Stimulated activated CD8-positive, alpha-beta memory T cell treated with anti-CD3 and anti-CD28 coated beads, Interleukin-15, amount 100 ng/mL, for 4 hours (primary cell): ENCODE measurements at places on chromosomes 16 and 17.
A peak's percentile ranks its signal among the peaks of the same experiment; 100 is the strongest.

GRCh38 chr17:45824901-45825492 is 19.7 kb upstream of the SPPL2C start:
- no peak for DNase-seq

DNA sequence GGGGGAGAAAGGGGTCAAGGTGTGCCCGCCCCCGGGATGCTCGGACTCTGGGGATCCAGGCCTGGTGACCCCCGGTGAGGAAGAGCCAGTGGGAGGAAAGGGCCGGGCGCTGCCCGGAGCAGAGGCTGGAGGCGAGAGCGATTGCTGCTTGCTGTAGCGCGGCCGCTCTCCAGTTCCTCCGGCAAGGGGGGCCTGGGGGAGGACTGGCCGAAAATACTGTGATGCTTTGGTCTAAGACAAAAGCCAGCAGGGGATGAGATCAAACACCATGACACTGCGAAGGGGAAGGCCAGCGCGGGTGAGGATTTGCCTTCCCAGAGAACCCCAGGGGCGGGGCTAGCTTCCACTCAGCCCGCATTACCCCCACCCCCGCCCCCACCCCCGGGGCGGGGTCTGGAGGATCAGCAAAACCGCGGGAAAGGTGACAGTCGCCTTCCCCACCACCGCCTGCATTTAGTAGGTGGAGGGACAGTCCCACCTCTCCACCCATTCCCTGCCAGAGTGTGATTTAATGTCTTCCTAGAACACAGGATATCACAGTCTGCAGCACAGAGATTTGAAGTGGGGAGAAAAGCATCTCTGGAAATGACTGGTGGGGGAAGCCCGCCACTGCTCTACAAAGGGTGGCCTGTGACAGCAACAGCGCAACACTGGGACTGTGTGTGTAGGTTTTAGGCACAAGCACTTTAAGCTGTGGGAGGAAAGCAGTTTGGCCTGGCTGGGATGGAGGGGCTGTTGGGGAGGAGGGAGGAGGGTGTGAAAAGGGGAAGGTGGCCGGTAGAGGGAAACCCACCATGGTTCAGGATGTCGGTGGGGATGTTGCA is 25.7 kb downstream of the MRC2 start:
- peak; percentile 76 for DNase-seq

DNA sequence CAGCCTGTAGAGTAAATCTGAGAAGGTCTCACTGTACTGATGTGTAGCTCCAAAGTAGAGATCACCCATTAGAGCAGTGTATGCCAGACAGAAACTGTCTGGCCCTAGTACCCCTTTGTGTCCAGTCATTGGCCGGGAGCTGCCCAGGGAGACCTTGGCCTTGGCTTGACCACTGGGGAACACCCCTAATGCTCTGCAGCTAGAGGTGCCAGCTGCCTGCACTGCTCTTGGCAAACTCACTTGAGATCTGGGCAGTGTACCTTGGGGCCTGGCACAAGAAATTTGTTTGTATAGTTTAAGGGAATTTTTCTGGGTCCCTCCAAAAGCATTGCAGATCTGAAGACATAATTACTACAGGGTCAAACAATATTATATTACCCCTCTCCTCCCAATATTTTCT is 78.7 kb upstream of the MPHOSPH6 start:
- DNase-seq = no peak

- no peak for DNase-seq
Measured at GRCh38 chr16:46844771-46845170, 13.8 kb upstream of the C16orf87 start.

- no peak for DNase-seq
Measured at GRCh38 chr16:65394281-65394680, 272.4 kb upstream of the CDH11 start.

DNA sequence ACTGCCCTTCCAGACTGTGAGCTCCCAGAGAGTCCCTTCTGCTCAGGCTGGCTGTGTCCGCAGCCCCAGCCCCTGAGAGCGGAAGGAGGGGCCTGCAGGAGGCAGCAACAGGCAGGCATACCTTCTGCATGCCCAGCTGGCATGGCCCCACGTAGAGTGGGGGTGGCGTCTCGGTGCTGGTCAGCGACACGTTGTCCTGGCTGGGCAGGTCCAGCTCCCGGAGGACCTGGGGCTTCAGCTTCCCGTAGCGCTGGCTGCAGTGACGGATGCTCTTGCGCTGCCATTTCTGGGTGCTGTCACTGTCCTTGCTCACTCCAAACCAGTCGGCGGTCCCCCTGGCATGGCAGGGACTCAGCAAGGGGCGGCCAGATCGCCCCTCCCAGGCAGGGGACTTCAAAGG is 9.0 kb downstream of the RHBDF1 start:
- DNase-seq = no peak

- no peak for DNase-seq
Measured at GRCh38 chr16:14307527-14308367, 236.6 kb downstream of the MRTFB start.

GRCh38 chr16:30623536-30624283 is 13.5 kb upstream of the ZNF689 start:
- no peak for DNase-seq

DNA sequence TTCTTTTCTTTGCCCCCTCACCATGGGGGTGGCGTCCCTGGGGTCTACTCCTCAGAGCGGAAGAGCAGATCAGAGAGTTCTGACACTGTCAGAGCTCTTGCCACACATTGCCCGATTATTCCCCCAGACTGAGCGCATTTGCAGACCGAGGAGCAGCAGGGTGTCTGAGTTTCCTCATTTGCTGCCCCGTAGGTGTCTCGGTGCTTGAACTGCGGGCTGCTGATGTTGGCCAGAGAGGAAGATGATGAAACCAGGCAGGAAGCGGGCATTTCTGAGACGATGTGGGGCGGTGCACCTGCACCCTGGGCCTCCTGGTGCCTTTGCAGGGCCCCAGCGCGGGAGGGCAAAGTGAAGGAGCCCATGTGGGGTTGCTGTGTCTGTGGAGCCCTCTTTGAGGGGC is 55.2 kb downstream of the ARSG start:
- DNase-seq = peak; percentile 35

GRCh38 chr16:88522276-88522949 is 47.8 kb upstream of the ZC3H18 start:
- no peak for DNase-seq

GRCh38 chr16:1630450-1631213 is 18.5 kb downstream of the CRAMP1 start:
- no peak for DNase-seq

- DNase-seq = no peak
Measured at GRCh38 chr17:63116967-63117830, 151.2 kb downstream of the TANC2 start.

- DNase-seq = peak; percentile 15
Measured at GRCh38 chr17:7323731-7324437, 5.3 kb downstream of the NEURL4 start.

DNA sequence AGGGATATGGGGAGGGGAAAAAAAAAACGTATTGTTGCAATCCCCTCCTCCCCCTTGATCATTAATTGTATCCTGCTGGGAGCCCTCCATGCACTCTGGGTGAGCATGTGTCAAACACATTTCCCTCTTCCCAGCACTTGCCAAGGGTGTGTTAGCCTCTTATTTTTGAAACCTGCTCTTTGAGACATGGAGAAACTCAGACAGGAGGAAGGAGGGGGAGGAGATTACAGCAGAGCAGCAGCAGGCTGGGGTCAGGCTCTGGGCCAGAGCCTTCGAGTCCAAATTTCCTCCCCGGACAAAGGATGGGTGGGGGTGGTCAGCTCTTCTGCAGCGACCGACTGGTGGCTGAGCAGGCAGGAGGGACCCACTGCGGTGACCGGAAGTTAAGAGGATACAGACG is 64.7 kb downstream of the SOX9 start:
- DNase-seq = no peak

GRCh38 chr16:24686678-24687077 is 42.8 kb upstream of the TNRC6A start:
- no peak for DNase-seq

GRCh38 chr16:50781043-50781442 is 39.2 kb downstream of the CYLD start:
- no peak for DNase-seq

- DNase-seq = no peak
Measured at GRCh38 chr17:1228781-1229348, 41.4 kb upstream of the BHLHA9 start.

DNA sequence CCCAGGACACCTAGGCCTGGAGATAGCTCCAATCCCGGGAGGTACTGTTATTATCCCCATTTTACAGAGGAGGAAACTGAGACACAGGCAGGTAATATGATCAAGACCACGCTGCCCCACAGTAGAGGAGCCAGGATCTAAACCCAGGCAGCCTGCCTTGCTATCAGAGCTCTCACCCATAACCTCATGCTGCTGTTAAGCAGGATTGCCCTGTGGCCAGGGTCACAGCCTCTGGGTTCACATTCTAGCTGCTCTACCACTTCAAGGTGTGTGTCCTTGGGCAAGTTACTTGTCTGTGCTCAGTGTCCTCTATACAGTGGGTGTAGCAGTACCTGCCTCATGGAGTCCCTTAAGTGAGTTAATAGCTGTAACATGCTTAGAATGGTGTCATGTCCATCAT is 1015.3 kb downstream of the KCNJ18 start:
- DNase-seq = no peak

GRCh38 chr17:73028299-73028755 is 64.2 kb downstream of the SLC39A11 start:
- DNase-seq = no peak

- DNase-seq = no peak
Measured at GRCh38 chr17:39665642-39666224, 584 bp downstream of the TCAP start.

- no peak for DNase-seq
Measured at GRCh38 chr16:67805718-67806427, 487 bp downstream of the RANBP10 start.

DNA sequence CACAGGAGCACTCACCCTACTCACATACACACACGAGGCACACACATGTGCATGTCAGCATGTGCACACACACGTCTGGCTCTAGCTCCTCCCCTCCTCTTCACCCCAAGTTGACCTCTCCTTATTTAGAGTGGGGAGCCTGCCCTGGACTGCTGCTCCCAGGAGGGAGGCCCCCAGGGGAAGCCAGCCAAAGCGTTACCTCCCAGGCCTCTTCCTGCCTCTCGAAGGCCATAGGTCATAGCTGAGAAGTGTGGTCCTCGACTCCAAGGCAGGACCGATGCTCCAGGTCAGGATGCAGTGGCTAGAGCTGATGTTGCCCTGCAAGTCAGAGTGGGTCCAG is 18.8 kb downstream of the POLR3K start:
- DNase-seq = no peak

- no peak for DNase-seq
Measured at GRCh38 chr16:30113031-30113710, at the start of gene GDPD3. Gene GDPD3, minus strand, starts transcription at chr16:30113537. Its CDS starts 59 bp downstream, at chr16:30113478.

GRCh38 chr17:8125154-8125946 is 1.4 kb upstream of the HES7 start:
- DNase-seq = peak; percentile 80

DNA sequence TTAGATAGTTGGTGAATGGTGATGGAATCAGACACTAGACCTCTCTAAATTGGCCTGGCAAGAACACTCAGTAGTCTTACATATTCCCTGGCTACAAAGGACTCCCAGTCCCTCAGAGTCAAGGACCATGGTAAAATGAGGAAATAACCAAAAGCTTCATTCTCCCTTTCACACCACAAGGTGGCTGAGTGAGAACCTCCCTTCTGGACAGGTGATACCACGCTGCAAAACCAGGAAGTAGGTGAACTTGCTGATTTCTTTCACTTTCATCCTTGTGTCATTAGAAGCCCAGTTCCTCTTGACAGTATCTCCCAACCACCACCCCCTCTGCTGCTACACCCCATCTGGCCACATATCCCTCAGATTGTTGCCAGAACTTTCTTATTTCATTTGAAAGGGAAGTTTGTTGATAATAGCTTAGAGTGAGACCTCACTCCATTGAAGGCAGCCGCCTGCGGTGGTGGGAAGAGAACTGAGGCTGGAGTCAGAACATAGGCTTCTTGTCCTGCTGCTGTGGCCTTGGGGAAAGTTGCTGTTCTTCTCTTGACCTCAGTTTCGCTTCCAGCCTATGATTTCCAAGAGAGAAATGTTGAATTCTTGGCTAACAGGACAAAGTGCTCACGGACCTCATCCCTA is 290.6 kb upstream of the CCL2 start:
- DNase-seq = no peak

DNA sequence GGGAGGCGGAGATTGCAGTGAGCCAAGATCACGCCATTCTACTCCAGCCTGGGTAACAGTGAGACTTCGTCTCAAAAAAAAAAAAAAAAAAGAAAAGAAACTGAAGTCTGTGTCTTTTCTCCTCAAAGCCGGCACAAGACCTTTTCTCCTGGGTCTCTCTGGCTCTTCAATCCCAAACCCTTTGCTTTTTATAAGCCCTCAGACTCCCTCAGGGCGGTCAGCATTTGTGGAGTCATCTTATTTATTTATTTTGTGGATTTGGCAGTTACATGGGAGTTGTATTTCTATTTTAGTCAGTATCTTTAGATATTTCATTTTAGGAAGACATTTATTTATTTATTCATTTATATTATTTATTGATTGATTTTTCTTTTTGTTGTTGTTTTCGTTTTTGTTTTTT is 57.7 kb upstream of the MAP3K14 start:
- DNase-seq = no peak

DNA sequence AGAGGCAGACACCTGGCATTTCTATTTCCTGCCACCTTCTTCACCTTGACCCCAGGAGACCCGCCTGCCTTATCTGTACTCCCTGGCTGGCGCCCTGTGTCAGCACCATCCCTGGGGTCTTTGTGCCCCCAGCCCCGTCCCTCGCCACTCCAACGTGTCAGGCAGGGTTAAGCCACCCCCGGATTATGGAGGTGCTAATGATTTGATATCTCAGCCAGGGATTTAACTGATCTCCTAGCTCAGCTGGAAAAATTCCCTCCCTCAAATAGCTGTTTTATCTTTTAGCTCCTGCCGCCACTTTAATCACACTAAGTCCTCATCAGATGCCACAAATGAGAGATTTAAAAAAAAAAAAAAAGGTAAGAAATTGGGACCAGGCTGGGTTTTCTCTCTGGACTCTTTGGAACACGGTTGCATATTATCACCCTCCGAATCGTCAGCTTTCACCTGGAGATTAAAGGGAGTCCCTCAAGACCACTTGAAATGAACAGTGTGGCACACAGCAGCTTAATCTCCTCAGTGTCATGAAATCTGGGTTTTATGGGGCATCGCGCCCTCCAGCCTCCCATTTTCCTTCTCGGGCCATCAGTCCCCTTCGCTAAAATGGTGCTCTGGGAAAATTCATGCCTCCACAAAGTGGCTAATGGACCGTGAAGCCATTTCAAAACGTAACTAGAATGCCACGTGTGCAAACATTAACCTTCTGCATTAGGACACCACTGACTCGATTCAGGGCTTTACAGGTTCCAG is 26.2 kb upstream of the WFDC1 start:
- no peak for DNase-seq

GRCh38 chr17:3897731-3898130 is 4.9 kb upstream of the CAMKK1 start:
- DNase-seq = no peak

GRCh38 chr16:85364323-85365040 is 248.6 kb upstream of the GSE1 start:
- no peak for DNase-seq

DNA sequence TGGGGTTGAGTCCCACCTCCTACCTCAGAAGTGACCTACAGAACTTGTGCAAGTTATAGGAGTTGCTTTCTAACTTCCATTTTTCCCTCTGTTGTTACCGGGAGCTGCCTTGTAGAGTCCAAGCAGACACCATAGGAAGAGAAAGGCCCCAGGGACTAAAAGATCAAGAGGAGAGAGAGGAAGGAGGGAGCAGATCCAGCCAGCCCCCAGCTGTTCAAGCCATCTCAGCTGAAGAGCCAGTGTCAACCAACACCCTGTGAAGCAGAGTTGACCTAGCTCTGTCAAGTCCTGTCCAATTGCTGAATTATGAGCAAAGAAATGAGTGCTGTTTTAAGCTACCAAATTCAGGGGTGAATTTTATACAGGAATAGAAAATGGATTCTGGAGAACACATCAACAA is 34.9 kb upstream of the CACNG4 start:
- no peak for DNase-seq

- no peak for DNase-seq
Measured at GRCh38 chr16:28537076-28537475, 1.7 kb downstream of the NUPR1 start.
